ENCODE measurements at places on chromosomes 4 and X.

GRCh38 chr4:6696611-6697010 is 2.9 kb downstream of the S100P start:
- no peak for DNase-seq

DNA sequence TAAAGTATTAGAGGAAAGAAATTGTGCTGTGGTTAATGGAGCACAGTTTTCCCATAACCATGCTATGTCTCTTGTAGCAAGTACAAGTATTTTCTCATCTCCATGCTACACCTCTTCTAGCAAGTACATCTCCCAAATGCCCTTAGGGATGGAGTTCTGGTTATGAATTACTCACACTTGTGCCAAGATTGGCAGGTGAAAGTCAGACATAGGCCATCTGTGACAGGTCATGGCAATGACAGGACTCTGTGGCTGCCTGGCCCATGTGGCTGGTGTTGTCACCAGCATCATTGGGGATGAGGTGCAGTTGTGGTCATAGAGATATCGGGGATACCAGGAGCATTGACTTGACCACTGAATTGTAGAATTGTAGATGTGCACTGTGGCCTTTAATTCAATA is 310.2 kb downstream of the FAT4 start:
- DNase-seq, result no peak

- DNase-seq, result no peak
Measured at GRCh38 chr4:40736910-40737309, 12.8 kb upstream of the NSUN7 start.

GRCh38 chrX:111169141-111169540 is 73.2 kb downstream of the PAK3 start:
- no peak for DNase-seq

DNA sequence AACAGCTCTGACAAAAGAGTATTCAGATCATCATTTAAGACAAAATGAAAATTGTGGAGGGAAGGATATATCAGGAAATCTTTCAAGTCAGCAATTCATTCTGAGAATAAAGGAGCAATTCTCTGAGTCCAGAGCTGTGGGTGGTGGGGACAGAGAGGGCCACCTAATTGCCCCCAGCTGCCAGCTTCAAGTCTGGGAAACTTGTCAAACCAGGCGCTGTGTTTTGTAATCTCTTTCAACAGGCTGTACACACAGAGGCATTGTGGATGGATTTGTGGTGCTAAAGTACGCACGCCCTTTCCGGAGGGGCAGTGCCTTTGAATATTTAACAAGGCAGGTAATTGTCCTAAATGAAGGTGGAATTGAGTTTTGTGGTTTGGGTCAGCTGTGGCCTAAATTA is 591.1 kb upstream of the BOD1L1 start:
- DNase-seq, result no peak

DNA sequence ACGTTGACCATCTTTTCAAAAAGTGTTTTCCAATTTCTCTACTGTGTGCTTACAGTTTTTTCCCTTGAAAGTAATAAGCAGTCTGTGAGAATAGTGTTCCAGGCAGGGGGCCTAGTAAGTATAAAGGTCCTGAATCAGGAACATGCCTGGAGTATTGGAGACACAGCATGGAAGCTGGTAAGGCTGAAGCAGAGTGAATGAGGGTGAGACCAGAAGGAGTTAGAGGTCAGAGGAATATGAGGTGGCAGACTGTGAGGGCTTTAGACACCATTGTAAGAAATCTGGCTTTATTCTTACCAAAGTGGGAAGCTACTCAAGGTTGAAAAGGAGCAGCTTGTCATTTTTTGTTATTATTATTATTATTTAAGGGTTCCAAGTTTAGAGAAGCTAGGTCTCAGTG is 107.4 kb downstream of the CT47B1 start:
- no peak for DNase-seq

DNA sequence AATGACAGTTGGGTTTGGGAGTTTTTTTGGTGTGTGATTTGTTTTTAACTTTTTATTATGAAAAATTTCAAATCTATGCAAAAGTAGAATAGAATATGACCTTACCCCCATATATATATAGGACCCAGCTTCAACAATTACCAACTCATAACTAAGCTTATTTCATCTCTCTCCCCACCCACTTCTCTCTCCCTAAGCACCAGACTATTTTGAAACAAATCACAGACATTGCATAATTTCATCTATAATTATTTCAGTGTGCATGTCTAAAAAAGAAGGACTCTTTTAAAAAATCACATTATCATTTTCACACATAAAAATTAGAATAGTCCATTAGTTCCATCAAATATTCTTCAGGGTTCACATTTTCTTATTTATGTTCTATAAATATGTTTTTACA is 28.3 kb upstream of the NKX6-1 start:
- no peak for DNase-seq

DNA sequence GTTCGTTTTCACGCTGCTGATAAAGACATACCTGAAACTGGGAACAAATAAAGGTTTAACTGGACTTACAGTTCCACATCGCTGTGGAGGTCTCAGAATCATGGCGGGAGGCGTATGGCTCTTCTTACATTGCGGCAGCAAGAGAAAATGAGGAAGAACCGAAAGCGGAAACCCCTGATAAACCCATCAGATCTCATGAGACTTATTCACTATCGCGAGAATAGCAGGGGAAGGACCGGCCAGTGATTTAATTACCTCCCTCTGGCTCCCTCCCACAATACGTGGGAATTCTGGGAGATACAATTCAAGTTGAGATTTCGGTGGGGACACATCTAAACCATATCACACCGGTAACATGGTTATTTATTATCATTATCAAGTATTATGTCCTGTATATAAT is 2204.5 kb downstream of the ARAP2 start:
- no peak for DNase-seq

DNA sequence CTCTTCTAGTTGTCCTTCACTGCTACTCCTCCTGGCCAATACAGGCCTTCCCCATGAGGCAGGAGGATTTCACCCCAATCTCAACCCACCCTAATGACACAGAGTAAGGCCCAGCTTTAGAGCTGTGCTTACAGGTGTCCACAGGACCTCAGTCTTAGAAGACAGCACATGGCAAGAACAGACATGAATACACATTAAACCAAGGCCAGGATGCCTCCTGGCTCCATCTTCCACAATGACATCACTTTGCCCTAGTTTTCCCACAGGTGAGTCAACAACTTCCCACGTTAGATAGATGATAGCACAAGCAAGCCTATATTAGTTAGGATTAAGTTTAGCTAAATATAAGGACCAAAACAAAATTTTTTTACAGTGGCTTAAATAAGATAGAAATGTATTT is 63.8 kb upstream of the NOCT start:
- DNase-seq, result no peak

DNA sequence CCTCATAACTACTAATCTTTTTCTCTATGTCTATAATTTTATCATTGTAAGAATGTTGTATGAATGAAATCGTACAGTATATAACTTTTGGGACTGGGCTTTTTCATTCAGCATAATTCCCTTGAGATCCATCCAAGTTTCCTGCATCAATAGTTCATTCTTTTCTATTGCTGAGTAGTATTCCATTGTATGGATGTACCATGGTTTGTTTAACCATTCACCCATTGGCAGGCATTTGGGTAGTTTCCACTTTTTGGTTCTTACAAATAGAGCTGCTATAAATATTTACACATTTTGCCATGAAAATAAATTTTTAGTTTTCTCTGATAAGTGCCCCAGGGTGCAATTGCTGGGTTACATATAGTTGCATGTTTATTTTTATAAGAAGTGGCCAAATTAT is 659.8 kb downstream of the RAPGEF2 start:
- DNase-seq, result no peak

DNA sequence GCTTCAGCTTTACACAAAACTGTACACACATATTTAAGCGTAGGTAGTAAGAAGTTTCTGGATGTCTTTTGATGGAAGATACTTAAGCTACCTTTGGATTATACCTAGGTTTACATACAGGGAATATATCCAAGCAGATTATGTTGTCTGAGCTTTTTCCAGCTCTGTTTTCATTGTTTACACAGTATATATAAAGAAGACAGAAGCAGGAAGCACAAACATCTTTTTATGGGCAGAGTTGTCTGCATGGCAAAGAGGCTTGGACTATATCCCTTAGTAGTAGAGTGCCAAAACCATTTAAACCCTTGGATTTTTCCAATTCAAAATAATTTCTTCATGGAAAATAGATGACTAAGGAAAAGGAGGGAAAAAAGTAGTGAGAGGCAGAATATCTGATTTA is 329.4 kb upstream of the AGA start:
- no peak for DNase-seq

GRCh38 chr4:87545052-87545451 is 15.9 kb upstream of the SPARCL1 start:
- DNase-seq, result no peak

- DNase-seq, result no peak
Measured at GRCh38 chrX:120331116-120331515, 19.9 kb upstream of the TMEM255A start.

DNA sequence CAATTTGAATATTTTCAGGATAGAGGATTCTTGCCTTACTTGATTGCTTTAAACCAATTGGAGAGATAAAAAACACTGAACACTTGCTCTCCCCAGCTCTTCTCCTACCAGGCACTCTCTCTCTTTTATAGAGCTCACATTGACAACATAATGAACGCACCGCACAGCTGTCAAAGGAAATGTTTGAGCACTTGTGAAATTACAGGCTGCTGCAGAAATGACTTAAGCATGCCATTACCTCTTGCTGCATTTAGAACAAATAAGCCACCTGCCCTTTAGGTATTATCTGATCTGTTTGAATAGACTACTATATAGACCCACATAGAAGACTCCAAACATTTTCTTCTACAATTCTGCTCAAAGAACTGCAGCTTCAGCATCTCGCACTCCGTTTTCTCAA is 227.7 kb downstream of the C4orf33 start:
- DNase-seq, result no peak

DNA sequence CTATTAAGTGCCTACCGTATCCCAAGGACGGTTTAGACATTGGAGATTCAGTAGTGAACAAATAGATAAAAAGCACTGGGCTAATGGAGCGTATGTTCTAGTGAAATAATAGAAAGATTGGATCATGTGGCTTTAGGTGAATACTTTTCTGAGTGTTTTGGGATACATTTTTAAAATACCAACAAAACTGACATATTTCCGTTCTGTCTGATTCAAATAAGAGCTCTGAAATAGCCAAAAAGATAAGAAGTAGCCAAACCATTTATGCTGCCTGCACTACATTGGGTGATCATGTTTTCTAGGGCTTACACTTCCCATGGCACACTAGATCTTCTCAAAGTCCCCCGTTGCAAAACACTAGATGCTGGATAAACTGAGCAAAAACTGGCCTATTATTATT is 14.2 kb downstream of the IGFBP7 start:
- no peak for DNase-seq

- DNase-seq, result no peak
Measured at GRCh38 chr4:186144198-186144945, 39.9 kb downstream of the FAM149A start.
